ENCODE measurements at places on chromosomes 7 and 10.

DNA sequence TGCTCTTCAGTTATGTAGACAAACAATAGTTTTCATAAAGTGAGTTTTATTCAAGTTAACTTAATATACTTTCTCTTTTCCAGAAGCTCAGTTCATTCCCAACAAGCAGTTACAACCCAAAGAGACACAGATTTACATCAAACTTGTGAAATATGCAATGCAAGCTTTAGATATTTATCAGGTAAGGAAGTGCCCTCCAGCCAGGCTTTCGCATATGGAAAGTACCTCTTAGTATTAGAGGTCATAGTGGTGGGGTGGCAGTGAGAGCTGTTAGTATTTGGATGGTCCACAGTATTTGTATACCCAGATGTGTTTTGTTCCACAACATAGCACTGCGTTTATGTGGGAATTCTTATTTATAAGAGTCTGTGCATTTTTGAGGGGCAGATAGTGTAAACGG is 32.1 kb downstream of the TRRAP start:
- no peak for DNase-seq

DNA sequence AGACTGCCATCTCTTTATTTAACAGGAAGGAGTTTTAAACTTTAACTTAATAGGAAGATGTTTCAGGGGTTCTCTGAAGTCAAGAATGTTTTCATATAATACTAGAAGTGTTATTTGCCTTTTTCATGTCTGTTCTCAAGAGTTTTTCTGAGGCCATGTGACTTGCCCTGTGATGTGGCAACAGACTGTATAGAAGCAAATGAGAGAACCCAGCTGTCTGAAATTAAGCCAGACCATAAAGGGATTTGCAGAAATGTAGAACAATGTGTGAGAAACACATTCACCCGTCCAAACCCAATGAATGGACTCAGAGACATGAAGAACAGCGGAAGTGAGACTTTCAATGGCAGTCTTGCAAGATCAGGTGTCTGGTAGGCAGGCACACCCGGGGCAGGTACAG is 23.8 kb downstream of the MAPK8 start:
- no peak for DNase-seq

- DNase-seq, result no peak
Observed at GRCh38 chr10:97611473-97611872, 21.8 kb downstream of the MORN4 start.

- no peak for DNase-seq
Observed at GRCh38 chr7:17015598-17016031, 133.8 kb upstream of the AGR3 start.

GRCh38 chr10:70186571-70186970 is 16.3 kb upstream of the SAR1A start:
- no peak for DNase-seq

DNA sequence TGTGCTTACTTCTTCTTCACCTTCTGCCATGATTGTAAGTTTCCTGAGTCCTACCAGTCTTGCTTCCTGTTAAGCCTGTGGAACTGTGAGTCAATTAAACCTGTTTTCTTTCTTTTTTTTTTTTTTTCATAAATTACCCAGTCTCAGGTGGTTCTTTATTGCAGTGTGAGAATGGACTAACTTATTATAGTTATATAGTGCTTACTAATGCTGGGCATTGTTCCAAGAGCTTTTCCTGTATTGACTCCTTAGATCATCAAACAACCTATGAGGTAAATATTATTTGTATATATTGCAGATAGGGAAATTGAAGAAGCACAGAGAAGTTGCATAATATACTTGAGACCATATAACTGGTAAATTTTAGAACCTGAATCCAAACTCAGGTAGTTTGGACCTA is 98.1 kb downstream of the MBL2 start:
- DNase-seq, result no peak

DNA sequence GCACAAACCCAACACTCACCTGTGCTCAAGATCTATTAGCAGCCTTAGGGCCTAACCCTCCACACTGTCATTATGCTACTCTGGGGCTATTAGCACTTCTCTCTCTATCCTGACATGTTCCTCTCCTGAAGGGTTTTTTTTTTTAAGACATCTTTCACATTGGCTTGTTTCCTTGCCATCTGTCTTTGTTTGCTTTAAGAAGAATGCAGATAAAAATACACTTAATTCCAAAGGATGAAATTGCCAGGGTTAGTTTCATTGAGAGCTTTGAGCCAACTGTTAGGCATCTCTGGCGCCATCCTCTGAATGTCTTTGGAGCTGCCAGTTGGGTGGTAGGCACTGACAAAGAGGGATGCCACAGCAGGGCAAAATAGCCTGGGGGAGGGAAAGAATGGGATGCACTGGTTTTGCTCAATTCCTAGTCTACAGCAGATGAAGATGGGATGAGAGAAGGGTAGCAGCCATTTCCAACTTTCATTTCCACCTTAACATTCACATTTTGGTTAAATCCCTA is 399.2 kb downstream of the SORCS1 start:
- DNase-seq, result no peak

DNA sequence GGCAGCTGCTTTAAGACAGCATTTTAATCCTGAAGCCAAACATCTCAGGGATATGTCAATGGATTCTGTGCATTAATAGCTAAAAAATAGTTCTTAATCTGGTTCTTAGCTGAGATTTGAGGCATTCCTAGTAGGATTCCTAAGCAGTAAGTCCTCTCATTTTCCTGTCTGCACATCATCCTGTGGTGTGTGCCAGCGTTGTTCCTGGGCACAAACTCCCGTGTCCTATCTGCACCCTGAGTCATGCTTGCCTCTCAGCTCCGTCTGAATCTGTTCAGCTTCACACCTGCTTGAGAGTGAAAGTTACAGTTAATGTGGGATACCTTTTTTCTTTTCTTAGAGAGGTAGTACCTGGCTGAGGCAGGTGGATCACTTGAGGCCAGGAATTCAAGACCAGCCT is 19.5 kb downstream of the BAG3 start:
- no peak for DNase-seq

DNA sequence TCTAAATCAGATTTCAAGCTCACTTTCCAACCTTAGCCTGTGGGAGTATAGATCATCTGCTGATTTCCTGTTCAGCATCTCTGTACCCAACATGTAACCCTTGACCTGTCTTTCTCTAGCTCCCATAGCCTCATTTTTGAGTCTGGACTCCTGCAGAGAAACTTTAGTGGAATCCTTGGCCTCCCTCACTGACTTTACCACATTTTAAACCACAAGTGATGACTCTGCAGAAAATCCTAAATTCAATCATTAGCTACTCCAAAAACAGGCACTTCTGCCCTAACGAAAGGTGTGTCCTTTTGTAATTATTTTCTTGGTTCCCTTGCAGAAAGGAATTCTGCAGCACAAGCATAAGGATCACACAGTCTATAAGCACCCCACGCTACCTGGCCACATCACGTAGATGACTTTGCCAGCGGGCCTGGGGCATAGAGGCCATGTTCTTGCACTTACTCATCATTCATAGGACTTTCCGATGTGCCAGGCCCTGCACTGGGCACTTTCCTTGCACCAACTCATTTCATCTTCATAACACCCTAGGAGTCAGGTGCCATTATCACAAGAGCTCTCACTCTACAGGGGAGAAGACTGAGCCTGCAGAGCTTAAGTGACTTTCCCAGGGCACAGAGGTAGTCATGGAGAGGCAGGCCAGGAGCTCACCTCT is 57.2 kb upstream of the OPALIN start:
- DNase-seq, result no peak

- no peak for DNase-seq
Observed at GRCh38 chr7:134450294-134451000, 8.5 kb downstream of the AKR1B1 start.

GRCh38 chr10:97597778-97598177 is 8.3 kb downstream of the C10orf62 start:
- no peak for DNase-seq

GRCh38 chr10:16843252-16843870 is 26.1 kb upstream of the RSU1 start:
- DNase-seq, result peak; percentile 44

- no peak for DNase-seq
Observed at GRCh38 chr10:83272666-83273434, 866.5 kb upstream of the GHITM start.

DNA sequence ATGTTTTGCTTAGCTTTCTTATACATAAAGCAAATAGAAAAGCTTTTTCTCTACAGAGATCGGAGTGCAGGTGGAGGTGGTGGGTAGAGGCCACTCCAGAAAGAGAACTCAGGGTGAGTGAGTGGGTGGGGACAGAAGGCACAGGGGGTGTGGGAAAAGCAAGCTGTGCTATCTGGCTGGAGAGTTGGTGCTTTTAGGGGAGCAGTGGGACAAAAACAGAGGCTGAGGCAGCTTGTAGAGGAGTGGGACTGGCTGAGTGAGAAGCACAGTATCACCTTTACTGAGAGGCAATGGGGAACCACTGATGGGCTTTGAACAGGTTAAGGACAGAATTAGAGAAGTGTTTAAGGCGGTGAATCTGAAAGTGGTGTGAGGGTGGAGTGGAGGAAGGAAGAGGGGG is 275.3 kb downstream of the TCF7L2 start:
- no peak for DNase-seq

- peak; percentile 65 for DNase-seq
Observed at GRCh38 chr10:115092555-115093285, 445 bp upstream of the ATRNL1 start.

GRCh38 chr10:91298224-91298871 is 77.9 kb downstream of the PCGF5 start:
- DNase-seq, result peak; percentile 54

DNA sequence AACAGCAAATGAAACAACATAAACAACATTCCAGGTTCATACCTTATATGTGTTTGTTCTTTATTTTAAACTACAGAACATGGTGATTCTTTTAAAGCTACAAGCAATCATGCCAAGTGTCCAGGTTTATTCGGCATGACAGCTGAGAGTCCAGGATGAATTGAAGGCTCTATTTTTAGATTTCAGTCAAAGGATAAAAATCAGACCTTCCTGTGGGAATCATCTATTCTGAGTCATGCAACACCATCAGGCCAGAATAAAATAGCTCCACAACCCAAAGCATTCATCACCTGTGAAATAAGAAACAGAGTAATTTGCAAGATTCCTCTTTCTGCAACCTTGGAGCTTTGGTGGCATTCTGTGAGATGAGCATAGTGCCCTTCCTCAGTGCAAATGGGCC is 292.4 kb upstream of the MYO3A start:
- DNase-seq, result no peak

DNA sequence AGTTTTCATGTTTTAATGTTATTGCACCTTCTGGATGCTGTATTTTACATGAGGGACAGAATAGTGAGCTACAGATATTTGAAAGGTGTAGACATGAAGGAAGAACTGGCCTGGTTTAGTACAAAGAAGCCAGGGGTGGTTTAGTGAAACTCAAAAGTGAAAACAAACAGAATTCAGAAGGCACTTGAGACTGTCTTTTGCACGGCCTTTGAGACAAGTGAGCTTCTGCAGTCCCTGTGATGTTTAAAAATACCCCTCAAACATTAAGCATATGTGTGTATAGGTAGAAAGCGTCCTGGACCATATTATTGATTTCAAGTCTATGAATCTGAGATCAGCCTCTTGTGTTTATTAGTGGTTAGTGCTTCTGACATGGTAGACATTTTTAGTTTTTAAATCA is 118.9 kb downstream of the CDK14 start:
- no peak for DNase-seq

GRCh38 chr10:48606530-48607355 is 1.9 kb upstream of the ARHGAP22 start:
- DNase-seq, result no peak

GRCh38 chr7:157278791-157279724 is 57.7 kb upstream of the DNAJB6 start:
- DNase-seq, result no peak

DNA sequence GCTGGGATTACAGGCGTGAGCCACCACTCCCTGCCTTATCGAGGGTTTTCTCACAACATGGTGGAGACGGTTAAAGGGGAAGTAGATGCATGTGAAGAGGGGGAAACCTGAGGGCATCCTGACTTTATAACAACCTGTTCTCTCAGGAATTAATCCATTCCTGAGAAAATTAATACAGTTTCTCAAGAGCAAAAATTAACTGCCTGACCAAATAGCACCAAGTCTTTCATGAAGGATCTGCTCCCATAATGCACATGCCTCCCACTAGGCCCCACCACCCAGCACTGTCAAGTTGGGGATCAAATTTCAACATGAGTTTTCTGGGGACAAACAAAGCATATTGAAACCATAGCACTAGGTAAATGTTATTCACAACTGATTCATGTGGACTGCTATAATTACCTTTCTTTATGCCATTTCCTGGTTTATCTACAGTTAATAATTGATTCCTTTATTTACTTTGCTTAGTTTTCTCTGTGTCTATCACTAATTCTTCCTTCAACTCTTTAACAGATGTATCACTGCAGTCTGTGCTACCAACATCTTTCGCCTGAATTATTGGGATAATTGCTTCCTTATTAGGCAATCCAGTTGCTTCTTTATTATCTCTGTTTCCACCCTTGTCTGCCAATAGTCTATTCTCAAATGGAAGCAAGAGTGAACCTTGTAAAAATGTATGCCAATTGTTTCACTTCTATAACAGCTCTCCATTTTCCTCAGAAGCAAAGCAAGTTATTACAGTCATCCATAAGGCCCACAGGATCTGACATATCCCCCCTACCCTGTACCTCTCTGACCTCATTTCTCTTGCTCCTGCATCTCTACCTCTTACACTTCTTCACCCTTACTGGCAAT is 12.9 kb upstream of the MICU1 start:
- peak; percentile 18 for DNase-seq

DNA sequence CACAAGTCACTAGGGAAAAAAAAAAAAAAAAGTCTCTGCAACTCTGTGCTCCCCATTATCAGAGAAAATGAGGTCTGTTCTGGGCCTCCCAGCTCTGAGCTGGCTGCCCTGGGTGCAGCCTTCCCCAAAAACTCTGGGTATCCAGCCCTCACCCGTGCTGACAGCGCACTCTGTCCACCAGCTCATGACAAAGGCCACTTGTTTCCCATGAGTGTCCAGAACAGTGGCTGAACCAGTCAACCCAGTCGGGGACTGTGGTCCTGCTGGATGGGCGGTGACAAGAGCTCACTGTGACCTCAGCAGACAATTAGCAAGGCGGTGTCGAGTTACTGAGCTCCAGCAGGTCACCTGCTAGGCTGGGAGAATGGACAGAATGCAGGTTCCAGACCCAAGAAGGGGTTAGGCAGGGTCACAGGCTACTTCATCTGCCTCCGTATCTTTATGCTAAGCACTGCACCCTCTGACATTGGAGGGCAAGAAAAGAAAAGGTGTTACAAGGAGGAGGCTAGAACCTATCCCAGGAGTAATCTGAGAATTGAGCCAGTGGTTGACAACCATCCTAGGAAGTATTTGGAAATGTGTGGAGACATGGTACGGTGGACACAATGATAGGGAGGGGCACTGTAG is 37.2 kb downstream of the DLG5 start:
- no peak for DNase-seq

GRCh38 chr10:94183666-94184264 is 179.0 kb downstream of the NOC3L start:
- DNase-seq, result no peak

GRCh38 chr7:30896783-30897637 is 14.6 kb upstream of the AQP1 start:
- DNase-seq, result no peak

Data from NCI-H1105 treated with DMSO at 0.1 percent for 48 hours (cell line).